ENCODE measurements at places on chromosomes 7 and 10. TPM values are rescaled to one million over a fixed set of nuclear protein-coding genes. Genes with fewer than 3 reads are reported as not detected.

GRCh38 chr7:55439627-55440026 lies 74.5 kb downstream of the LANCL2 start:
- DNase-seq: no peak

DNA sequence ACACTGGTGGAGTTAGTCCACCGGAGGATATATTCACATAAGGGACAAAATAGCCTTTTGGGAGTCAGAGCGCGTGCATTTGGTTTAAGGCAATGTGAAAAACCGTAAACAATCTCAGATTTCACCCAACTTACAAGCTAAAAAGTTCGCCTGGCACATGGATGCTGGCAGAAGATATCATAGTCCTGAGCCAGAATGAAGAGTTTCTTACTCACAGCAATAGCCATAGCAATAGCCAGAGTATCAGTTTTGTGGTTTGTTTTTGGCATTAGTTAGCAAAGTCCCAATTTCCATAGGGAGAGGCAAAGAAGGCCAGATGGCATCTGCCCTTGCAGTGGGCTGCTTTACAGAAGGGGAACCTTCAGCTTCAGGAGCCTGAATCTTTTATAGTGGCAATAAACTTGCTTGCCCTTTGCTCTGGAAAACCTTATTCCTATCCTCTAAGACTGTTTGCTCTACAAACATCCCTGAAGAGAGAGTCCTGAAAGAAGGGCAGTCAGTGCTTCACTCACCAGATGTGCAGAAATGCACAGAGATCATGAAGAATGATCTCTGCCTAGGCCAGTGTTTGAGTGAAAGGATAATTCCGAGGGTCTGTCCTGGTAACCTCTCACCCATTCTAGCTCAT lies 28.7 kb upstream of the RSBN1L start:
- peak; percentile 62 for DNase-seq

- no peak for DNase-seq
Observed at GRCh38 chr7:17552952-17553351, 254.5 kb downstream of the AHR start.

DNA sequence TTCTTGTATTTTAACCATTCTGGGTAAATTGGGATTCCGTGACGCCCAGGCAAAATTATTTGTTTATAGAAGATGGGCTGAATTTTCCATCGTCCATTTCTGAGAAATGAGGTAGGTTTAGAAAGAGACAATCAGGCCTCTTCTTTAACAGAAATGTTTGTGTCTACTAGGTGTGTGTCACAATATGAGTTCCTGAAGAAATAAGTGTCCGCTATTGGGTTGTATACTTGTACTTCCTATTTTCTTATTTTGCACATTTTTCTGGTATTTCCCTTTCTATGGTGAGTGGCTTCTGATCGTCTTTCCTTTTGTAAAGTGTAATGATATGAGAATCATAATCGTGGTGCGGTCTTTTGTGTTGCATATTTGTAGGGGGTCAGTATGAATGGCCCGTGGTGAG lies 83.9 kb downstream of the TCF7L2 start:
- DNase-seq: no peak

Gene CCT6A
- total RNA-seq: 77.8 TPM

Gene KIAA1549
- 3.5 TPM for total RNA-seq

DNA sequence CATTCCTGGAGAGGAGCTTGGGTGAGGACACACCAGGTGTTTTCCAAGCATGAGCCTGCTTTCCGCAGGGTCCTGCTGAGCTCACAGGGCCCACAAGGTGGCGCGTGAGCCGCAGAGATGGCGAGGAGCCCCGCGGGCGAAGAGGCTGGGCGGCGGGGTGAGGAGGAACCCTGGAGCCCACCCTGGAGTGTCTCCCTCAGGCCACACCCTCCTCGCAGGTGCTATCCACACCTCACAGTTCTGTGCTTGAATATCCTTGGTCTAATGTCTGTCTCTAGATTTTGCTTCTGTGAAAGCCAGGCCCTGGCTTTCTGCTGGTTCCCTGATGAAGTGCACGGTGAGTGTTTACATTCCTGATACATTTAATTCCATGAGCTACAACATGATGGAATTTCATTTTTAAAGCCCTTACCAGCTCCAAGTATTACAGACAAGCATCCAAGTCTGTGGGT lies 433.6 kb downstream of the ACTR3B start:
- no peak for DNase-seq
